Stimulated activated CD4-positive, alpha-beta T cell treated with anti-CD3 and anti-CD28 coated beads, Interleukin-2, amount 100 ng/mL, for 48 hours (primary cell): ENCODE measurements at places on chromosomes 3 and 15.
A peak's percentile ranks its signal among the peaks of the same experiment; 100 is the strongest.

GRCh38 chr3:132790806-132791205 is 68.6 kb upstream of the NPHP3 start:
- no peak for DNase-seq

DNA sequence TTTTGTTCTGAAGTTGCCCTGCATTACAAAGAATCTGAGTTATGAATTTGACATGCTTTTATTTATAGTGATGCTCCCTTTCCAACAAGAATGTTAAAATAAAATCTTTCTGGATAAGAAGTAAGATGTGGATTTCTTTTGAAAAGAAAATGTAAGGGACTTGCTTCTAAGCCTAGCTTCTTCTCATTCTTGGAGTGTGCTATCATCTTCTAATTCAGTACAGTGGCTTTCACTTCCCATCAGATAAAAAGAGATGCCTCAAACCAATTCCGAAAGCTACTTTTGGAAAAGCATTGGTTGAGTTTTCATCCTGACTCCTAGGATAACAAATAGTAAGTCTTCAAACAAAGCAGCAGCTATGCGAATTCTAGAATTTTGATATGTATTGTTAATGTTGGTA is 197.0 kb upstream of the ZPLD1 start:
- DNase-seq: no peak

GRCh38 chr15:85316244-85316934 is 64.0 kb upstream of the AKAP13 start:
- DNase-seq: no peak

DNA sequence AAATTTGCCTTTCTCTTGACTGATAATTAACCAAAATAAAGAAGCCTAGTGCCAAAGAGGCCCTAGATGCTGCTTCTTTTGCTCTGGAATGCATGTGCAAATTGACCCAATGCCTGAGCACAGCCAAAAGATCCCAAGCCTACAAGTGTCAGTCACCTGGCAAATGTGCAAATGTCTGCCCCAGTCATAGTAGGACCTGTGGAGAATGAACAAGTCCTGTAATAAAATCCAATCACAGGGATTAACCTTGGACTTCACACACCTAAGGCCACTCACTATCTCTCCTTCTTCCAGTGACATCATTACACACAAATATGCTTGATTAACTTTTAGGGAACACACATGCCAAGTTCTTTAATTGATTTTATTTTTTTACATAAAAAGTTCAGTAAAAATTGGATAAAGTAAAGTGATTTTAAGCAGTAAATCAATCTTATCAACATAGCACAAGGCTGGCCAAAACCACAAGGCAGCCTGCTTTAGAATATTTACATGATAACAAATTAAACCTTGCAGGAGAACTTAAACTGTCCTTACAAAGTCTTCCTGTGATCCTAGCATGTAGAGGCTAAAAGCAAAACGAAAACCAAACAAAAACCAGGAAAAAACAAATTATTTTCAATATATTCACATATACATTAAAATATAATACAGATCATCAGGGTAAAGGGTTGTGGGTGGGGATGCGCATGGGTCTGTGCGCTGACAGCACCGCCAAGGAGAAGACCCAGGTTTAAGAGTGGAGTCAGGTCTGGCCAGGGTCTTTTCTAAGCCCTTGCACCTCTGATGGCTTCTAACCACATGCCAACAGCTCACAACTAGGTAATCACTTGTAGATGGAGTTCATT is 36.8 kb downstream of the NBEAL2 start:
- no peak for DNase-seq

DNA sequence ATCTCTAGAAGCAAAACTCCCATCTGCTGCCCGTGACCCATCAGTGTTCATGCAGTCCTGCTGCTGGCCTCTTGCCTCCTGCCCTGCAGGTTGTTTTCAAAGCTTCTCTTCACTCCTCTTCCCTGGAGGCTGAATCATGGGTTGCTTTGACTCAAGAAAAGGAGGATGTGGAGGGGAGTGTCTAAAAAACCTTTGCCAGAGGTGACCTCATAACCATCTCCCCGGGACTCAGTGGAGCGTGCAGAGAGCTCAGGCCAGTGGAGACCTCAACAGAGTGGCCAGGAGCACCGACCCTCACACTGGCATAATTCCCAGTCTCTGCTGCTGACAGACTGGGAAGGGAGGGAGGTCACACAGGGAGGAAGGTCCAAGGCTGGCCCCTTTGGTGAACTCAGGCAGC is 60.9 kb upstream of the ITGA11 start:
- DNase-seq: no peak

GRCh38 chr3:117762621-117763037 is 1053.0 kb downstream of the TUSC7 start:
- no peak for DNase-seq

- DNase-seq: peak; percentile 63
Measured at GRCh38 chr3:184354121-184354728, 7.2 kb downstream of the CLCN2 start.

DNA sequence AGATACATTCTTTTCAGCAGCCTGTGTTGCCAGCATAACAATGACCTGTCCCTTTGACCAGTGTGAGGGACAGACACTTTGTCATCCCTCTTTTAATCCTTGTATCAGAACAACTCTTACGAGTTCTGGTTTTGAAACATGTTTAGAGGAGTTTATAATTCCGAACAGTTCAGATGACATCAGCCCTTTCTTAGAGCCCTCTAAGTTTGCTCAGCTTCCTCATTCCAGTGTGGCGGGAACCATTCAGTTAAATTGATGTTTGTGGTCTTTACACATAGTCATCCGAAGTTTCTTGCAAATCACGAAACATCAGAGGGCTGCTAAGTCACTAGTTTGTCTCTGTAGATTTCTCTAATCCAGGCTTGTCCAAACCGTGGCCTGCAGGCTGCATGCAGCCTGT is 102.5 kb downstream of the AKAP13 start:
- DNase-seq: no peak

DNA sequence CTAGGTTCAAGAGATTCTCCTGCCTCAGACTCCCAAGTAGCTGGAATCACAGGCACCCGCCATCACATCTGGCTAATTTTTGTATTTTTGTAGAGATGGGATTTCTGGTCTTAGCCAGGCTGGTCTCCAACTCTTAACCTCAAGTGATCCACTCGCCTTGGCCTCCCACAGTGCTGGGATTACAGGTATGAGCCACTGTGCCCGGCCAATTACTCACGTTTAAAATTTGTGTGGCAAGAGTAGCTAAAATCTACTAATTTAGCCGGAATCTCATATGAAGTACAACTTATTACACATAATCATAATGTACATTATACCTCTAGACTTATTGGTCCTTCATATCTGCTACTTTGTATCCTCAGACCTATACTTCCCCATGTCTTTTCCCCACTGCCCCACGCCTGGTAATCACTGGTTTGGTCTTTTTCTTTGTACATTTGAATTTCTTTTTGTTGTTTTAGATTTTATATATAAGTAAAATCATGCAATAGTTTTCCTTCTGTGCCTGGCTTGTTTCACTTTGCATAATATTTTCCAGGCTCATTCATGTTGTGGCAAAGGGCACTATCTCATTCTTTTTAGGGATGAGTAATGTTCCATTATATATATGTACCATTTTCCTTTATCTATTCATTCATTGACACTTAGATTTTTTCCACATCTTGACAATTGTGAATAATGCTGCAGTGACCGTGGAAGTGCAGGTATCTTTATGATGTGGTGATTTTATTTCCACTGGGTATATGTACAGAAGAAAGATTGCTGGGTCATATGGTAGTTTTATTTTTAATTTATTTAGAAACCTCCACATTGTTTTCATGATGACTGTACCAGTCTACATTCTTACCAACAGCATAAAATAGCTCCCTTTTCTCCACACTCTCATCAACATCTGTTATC is 605.0 kb upstream of the CBLB start:
- DNase-seq: peak; percentile 30

DNA sequence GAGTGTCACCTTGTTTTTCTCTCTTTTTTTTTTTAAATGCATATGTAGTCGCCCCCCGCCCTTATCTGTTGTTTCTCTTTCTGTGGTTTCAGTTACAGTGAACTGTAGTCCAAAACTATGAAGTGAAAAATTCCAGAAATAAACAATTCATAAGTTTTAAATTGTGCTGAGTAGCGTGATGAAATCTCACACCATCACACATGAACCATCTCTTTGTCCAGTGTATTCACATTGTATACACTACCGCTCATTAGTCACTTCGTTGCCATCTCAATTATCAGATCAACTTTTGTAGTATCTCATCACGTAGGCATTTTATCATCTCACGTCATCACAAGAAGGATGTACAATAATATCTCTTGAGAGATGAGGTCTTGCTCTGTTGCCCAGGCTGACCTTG is 62.5 kb upstream of the MLF1 start:
- no peak for DNase-seq

DNA sequence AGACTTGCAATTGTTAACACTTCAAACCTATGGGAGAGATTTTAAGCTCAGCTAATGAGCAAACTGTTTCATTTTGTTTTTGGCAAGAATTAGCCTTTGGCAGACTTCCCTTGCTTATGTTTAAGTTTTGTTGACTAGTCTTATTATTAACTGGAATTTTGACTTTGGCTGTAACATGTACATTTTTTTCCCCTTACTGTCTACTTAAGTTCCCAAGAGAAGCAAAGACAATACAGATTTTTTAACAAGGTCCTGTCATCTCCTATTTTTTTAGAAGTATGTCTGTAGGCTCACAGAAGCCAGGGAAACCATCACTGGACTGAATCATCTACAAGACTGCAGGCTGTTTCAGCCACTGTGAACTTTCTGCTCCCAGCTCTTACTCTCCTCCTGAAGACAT is 74.3 kb downstream of the DGKG start:
- DNase-seq: no peak

- no peak for DNase-seq
Measured at GRCh38 chr15:78615151-78615589, 5.6 kb downstream of the CHRNA3 start.

GRCh38 chr3:147846854-147847478 is 437.8 kb downstream of the ZIC1 start:
- DNase-seq: no peak

GRCh38 chr3:42213417-42213816 is 52.6 kb downstream of the CCK start:
- no peak for DNase-seq

DNA sequence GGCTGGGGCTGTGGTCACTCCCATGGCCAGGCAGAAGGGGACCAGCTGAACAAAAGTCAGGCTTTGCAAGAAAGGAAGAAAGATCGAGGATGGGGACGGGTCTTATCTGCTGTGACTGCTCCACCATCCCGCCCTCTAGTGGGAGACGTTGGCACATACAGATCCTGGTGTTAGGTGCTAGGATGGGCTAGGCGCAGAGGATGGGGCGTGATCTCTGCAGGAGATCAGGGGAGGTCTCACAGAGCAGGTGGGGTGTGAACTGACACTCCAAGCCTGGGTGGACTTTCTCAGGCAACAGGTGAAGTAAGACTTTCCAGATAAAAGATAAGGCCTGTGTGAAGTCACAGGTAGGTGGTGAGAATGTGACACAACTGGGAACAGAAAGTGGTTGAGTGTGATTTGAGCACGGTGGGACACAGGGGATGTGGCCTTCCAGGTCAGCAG is 141.9 kb upstream of the SMAD3 start:
- peak; percentile 39 for DNase-seq

DNA sequence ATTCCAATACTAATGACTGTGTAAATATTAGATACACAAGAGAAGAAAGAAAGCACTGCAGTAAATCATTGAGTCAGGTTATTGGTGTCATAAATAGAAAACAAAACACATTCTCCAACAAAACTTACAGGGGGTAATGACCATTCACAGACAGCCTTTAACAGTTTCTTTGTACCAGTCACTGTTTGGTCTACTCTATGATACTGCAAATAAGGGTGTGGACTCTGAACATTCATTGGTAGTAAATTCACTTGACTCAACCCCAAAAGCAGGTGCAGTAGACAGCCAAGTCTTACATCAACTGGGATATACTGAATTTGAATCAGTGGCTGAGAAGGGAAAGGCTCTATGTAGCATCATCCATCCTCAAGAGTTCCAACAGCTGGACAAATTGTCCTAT is 463.5 kb downstream of the FOXP1 start:
- no peak for DNase-seq

GRCh38 chr3:17151598-17152373 is 267.0 kb downstream of the PLCL2 start:
- DNase-seq: peak; percentile 70

- DNase-seq: no peak
Measured at GRCh38 chr3:59127071-59127470, 77.2 kb upstream of the CFAP20DC start.

DNA sequence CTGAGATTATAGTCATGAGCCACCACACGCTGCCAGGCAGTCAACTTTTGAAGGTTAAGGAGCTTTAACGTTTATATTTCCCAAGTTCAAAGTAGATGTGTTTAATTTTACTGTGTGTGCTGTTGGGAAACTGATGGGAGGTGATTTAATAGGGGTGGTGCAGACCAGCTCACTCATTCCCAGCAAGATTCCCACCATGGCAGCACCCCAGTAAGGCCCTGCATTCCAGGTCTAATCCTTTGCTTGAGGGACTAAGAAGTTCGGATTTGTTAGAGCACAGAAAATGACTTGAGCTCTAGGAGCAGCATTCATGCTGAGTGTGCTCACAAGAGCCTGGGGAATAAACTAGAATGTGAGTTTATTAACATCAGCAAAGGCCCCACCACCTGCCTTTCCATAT is 25.2 kb downstream of the TSEN2 start:
- no peak for DNase-seq

DNA sequence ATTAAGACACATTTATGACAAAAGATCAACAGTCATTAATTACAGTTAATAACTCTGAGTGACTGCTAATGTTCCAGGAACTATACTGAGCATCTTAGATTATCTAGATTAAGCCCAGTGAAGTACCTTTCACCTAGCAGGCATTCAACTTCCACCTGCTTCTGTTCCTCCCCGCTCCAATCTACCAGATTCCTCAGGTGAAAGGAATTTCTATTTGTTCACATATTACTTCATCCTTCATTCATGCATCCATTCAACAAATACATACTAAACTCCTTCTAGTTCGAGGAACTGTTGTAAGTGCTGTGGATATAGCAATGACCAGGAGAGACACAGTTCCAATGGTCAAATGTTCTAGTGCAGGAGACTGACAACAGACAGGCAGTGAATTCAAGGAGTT is 139.3 kb downstream of the FILIP1L start:
- no peak for DNase-seq

DNA sequence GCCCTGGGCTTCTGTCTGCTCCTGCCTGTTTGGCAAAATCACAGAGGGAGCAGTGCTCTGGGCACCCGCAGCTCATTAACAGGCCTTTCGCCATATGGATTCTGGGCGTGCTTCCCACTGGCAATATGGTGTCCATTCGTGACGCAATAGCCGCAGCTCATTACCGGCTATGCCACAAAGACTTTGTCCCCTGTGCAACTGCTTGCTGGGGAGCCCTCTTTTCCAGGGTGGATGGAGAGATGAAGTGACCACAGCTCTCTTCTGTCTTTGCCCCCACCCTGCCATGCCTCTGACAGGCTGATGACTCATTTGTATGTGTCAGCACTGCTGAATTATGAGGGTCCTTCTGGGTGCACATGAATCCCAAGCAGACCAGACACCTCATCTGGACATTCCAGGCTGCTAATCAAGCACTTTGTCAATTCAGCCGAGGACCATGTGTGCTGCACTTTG is 214.3 kb upstream of the FEZF2 start:
- no peak for DNase-seq
